KG1 (cell line): ENCODE measurements at places on chromosomes 11 and 22.

- DNase-seq, result no peak
These were observed 2.7 kb downstream of the NLRP6 start for GRCh38 chr11:280706-281485.

- DNase-seq, result no peak
These were observed 1529.2 kb upstream of the TENM4 start for GRCh38 chr11:80970037-80970436.

DNA sequence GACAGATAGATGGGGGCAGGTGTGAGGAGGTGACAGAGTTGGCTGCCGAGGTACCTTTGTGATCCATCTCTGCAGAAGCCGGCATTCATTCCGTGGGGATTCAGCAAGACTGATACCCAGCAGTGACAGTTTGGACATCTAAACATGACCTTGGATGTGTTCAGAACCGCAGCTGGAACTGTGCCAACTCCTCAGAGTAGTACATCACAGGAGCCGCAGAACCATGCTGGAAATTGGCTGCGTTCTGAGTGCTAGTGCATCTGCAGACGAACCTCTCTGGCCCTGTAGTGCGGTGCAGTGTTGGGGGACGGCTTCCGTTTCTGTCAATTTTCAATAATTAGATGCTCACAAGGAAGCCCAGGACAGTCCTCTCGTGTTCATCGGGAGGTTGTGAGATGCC is 772.1 kb downstream of the NTM start:
- no peak for DNase-seq

GRCh38 chr22:24459911-24460310 is 32.5 kb downstream of the ADORA2A start:
- no peak for DNase-seq
